ENCODE measurements at places on chromosomes 13 and 19. TPM values are rescaled to one million over a fixed set of nuclear protein-coding genes. Genes with fewer than 3 reads are reported as not detected.

Gene CFAP97D2
- total RNA-seq: 0.08 TPM

Gene FFAR1
- total RNA-seq: not detected

Gene PLPPR3
- 1.1 TPM for total RNA-seq

Gene LAIR1
- total RNA-seq: not detected

Gene ZNF208
- total RNA-seq: not detected

Gene ATXN8OS
- total RNA-seq: not detected

Gene C19orf81
- total RNA-seq: not detected

Gene KIR2DL3
- total RNA-seq: not detected

Gene ZNF780B
- total RNA-seq: 17.1 TPM

Gene EFNA2
- not detected for total RNA-seq

Gene KRTDAP
- total RNA-seq: not detected

Gene ZNF726
- total RNA-seq: 7.3 TPM

Gene SYNE4
- not detected for total RNA-seq

Gene CCDC61
- 4.3 TPM for total RNA-seq

Gene TBXA2R
- total RNA-seq: not detected

DNA sequence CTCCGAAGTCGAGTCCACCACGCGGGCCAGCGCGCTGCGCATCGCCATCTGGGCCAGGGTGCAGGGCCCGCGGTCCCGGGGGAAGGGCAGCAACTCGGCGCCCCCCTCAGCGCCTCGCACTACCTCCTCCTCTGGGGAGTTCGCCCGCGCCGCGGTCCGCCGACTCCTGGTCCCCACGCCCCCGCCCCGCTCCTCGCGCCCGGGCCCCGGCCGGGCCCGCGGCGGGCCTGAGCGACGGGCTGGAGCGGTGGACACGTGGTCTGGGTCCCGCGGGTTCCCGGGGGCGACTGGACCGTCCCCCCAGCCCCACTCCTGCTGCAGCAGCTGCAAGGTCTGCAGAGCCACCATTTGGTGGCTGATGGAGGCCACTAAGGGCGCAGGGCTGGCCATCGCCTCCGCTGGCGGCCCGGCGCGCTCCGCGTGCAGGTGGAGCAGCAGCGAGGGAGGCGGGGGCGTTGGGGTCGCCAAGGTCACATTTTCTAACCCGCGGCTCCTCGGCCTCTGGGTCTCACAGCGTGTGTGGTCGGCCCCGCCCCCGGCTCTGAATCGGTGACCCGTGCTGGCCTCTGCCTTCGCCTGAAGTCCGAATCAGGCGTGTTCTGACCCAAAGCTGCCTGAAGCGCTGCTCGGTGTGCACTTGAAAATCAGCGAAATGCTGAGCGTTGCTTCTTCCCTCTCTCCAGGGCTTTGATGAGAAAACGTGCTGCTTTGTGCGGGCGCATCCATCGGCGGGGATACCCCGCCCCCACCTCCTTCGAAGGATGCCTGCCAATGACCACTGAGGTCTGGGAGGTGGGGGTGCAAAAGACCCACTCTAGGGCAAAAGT lies at the start of gene DLEU7:
Gene DLEU7, minus strand, starts transcription at position 436 of the 827 bp plus-strand sequence. Its CDS starts 46 bp downstream, at position 390.
- no peak for DNase-seq

- DNase-seq: no peak
Observed at GRCh38 chr13:27634231-27634630, 12.5 kb downstream of the POLR1D start.

DNA sequence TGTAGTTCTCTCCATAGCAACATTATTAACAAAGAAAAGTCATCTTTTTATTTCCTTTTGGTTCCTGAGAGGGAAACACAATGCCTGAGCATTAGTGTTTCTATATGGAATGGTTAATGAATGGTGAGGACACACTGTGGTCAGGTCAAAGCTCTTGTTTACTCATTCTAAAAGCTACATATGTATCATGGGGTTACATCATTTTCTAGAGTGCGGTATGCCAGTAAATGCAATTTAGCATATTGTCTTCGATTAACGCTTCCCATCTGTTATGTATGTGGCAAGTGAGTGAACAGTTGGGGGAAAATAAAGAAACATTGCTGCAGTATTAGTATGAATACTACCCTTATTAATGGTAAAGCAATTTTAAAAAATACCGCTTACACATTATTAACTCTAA lies 1152.2 kb upstream of the SPRY2 start:
- DNase-seq: no peak

DNA sequence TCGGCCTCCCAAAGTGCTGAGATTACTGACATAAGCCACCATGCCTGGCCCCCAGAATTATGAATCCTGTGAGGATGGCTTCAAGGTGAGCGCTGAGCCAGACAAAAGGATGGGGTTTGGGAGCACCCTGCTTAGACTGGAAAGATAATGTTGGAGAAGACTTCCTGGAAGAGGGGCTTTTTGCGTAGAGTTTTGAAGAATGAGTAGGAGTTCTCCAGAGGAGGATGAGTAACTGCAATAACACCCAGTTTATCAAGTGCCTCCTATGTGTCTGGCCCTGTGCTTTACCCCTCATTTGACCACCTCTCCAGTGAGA lies 641 bp upstream of the GDF15 start:
- no peak for DNase-seq

DNA sequence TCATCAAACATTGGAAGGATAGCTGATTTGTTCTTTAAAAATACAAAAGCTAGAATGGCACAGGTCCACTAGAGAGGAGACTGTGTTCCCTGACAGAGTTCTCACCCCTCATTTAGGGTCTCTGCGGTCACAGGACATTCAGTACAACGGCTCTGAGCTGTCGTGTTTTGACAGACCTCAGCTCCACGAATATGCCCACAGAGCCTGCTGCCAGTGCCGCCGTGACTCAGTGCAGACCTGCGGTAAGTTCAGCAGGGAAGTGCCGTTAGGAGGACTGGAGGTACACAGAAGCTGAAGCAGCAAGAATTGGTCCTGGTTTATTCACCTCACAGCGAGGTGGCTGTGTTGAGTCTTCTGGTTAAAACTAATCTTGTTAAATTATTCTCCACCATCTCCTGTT lies 90.0 kb downstream of the TNFRSF19 start:
- no peak for DNase-seq

DNA sequence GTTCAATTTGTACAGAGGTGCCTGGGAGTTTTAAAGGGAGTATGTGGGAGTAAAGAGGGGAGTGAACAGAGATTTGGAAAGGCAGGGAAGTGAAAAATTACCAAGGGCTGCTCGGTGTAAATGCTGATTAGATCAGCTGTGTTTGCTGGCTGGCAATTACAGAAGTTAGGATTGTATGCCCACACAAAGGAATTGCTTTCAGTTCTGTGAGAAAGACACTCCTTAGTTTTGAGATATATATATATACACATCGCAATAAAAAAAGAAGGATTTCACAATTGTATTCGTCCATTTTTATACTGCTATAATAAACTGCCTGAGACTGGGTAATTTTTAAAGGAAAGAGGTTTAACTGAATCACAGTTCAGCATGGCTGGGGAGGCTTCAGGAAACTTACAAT lies 196.3 kb downstream of the SLITRK5 start:
- no peak for DNase-seq

GRCh38 chr19:1307320-1307719 lies 21.6 kb downstream of the EFNA2 start:
- no peak for DNase-seq

- DNase-seq: no peak
Observed at GRCh38 chr13:53090461-53090860, 61.8 kb downstream of the OLFM4 start.

DNA sequence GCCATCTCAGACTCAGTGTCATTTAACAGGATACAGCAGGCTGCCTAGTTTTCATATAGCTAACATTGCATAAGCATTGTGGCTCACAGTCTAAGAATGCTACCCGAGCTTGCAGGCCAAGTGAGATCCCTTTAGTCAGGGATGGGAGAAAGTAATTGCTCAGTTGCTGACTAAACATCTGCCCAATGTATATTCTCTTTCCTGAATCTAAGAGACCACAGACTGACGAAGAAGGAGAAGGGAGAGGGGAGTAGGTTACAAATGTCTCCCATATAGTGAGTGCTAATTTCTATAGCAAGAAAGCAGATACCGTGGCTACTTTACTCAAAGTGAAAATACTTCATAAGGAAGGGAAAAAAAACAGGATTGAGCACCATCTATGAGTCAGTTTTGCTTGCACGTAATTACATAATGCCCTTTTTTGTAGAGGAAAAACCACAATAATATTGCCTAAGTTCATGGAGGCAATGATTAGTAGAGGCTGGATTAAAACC lies 453.9 kb downstream of the COG6 start:
- peak; percentile 20 for DNase-seq

DNA sequence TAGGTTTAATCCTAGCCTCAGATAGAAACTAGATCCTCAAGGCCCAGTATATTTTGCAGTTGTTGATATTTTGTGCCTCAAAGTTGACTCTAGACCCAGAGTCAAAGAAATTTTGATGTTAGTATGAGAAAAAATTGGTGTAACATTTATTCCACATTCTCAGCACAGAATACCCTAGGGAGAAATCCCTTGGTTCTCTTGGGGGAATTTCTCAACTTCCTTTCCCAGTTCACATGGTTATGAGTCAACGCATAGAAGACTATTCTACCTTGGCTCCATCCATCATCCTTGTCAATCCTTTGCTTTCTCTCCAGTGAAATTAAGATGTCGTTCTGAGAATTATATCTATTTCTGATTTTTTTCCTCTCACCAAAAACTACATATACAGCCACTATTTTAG lies 145.3 kb downstream of the POSTN start:
- DNase-seq: no peak

DNA sequence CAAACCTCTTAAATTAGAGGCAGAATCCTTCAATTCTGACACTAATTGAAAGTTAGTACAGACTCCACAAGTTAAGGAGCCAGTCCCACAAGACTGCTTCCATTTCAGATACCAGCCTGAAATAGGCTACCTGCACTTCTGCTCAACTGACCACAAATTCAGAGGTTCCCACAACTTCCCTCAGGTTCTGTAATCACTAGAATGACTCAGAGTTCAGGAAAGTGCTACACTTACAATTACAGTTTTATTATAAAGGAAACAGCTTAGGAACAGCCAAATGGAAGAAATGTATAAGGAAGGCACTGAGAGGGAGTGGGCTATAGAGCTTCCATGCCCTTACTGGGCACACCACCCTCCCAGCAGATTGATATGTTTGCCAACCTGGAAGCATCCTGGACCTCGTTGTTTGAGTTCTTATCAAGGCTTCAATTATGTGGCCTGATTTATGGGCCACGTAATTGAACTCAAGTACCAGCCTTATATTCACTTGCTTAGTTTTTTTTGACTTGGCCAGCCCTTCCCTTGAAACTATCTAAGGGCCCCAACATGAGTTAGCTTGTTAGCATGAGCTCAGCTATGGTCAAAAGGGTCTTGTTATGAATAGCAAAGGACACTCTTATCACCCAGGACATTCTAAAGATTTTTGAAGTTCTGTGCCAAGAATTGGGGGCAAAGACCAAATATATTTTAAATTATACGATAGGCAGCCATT lies 25.9 kb downstream of the NBEA start:
- DNase-seq: no peak

DNA sequence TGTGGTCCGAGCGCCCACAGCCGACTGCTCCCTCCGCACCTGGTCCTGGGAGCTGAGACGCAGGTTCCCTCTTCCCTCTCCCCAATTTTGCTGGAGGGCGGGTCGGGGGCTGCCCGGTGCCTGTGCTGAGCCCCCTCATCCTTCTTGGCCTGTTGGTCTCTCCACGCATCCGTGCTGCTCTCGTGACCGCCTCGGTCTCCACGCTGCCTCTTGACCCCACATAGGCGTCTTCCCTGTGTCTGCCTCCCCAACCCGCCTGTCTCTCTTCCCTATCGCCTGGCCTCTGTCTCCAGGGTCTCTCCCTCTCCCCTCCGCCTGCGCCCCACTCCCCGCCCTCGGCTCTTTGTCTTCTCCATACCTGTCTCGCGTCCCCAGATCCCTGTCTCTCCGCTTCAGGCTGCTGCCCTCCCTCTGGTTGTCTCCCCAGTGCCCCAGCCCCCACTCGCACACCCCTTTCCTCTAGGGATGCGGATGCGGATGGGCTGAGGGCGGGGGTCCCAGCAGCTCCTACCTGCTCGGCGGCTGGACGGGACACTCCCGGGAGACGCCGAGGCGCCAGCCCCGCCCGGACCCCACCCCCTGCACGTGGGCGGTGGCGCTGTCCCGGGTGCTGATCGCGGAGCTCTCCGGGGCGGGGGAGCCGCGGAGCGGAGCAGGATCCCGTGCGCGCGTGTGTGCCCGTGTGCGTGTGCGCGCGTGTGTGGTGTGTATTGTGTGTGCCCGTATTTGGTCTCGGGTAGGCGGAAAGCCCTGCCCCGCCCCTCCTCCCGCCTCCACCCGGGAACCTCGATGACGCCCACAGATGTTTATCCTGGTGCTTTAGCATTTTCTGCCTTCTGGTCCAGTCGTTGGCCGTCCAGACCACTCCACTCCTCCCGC lies at the start of gene SYT5:
Gene SYT5, minus strand, starts transcription at position 684 of the 879 bp plus-strand sequence. CDS start 1,248 bp downstream, outside the sequence.
- no peak for DNase-seq

DNA sequence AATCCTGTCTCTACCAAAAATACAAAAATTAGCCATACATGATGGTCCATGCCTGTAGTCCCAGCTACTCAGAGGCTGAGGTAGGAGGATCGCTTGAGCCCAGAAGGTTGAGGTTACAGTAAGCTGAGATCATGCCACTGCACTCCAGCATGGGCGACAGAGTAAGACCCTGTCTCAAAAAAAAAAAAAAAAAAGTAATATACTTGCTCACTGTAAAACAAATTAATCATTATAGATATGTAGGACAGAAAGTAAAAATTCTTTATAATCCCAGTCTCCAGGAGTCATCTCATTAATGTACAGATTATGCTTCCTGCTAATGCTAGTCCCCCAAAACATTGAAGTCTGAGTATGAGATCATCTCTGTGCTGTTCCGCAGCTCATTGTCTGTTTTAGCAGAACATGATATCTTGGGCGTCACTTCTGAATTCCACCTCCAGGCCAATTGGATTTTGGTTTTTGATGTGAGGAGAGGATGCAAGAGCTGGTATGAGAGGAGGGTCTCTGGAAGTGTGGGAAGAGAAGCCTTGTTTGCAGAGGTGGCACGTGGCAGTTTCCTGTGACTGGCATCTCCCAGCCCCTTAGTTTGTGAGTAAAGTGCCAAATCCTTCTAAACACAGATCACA lies 75.4 kb upstream of the NPAS1 start:
- DNase-seq: no peak

GRCh38 chr19:46761418-46761831 lies 15.2 kb upstream of the STRN4 start:
- DNase-seq: no peak

DNA sequence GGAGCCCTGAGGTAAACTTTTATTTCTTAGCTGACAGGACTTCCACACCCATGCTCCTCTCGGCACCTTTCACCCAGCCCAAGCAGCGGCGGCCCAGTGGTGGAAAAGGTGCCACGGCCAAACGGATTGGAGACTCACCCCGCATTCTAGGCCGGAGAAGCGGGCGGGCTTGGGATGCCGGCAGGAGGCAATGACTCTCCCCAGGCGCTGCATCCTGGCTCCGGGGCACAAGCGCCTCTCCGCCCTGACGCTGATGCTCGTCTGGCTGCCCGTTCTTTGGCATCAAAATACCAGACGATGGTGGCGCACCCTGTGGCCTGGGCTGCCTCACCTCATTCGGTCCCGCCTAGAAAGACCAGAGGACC lies 6.7 kb upstream of the ZNF606 start:
- no peak for DNase-seq
